ENCODE measurements at places on chromosomes 13 and 19.

DNA sequence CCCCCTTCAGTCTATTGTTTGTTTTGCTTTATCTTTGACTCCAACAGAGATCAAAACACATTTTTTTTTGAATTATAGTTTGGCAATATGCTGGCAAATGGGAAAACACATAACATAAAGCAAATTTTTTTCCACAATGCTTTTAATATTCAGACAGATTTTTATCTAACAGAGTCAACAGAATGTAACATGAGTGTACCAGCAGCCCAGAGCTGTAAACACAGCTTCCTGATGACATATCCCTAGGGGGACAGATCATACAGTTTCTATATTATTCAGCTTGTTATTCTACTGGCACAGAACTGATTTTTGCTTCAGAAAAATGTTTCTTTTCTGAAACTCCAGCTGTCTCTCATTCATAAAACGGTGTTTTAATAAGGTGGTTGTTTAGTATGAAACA, 168.8 kb downstream of the OLFM4 start:
- no peak for DNase-seq

- DNase-seq = no peak
These were observed 120.5 kb upstream of the SPACA7 start for GRCh38 chr13:112255550-112256120.

DNA sequence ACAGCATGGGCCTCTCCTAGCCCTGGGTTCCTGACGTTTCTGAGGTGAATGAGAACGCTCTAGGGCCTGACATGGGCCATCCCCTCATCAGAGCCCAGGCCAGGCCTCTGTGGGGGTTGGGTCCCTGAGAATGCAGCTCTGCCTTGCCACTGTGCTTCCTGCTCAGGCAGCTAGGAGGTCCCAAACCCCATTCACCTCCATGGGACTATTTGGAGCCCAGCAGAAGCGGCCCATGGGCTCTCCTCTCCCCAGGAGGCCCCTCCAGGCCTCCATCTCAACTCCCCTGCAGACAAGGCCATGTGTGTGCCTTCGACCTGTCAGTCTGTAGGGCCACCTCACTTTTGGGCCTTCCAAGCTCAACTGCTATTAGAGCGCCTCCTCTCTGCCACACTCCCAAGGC, 36.9 kb downstream of the ELL start:
- DNase-seq = no peak

- DNase-seq = no peak
These were observed 55.5 kb downstream of the BRCA2 start for GRCh38 chr13:32370805-32371204.

DNA sequence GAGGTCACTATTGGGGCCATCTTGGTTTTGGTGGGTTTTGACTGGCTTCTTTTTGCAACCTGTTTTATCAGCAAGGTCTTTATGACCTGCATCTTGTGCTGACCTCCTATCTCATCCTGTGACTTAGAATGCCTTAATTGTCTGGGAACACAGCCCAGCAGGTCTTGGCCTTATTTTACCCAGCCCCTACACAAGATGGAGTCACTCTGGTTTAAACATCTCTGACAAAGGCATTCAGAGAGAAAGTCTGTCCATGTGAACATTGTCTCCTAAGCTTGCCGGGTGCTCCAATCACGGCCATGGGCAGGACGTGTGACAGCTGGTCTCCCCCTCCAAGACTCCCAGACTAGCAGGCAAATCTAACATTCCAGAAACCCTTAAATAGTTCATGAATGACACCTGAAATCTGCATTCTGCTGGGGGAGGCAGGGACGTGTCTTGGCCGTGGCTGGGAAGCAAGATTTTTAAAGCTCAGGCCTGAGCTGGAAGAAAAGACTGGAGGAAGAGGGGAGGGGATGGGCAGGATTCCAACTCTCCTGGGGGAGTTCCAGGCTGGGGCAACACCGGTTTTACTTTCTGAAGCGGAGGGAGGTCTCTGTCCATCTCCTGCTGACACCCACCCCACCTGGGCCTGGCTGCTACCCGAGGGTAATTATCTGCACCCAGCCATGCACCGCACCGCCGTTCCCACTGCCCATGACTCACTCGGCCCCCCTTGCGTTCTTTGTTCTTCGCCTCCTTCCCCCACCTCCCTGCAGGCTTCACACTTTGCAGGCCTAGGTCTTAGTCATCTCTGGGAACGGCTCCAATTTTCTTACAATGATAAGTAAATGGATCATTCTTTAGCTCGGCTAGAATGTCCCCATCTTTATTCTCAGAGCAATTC, 11.6 kb upstream of the OR1M1 start:
- DNase-seq = peak; percentile 47
